ENCODE measurements at places on chromosomes 16 and 17.

GRCh38 chr16:28524681-28525171 lies 14.0 kb downstream of the NUPR1 start:
- DNase-seq = no peak

GRCh38 chr16:85428168-85428898 lies 184.8 kb upstream of the GSE1 start:
- peak; percentile 31 for DNase-seq

- no peak for DNase-seq
Measured at GRCh38 chr16:67254801-67255552, 6.2 kb downstream of the SLC9A5 start.

GRCh38 chr17:51347851-51348584 lies 87.7 kb downstream of the UTP18 start:
- no peak for DNase-seq

DNA sequence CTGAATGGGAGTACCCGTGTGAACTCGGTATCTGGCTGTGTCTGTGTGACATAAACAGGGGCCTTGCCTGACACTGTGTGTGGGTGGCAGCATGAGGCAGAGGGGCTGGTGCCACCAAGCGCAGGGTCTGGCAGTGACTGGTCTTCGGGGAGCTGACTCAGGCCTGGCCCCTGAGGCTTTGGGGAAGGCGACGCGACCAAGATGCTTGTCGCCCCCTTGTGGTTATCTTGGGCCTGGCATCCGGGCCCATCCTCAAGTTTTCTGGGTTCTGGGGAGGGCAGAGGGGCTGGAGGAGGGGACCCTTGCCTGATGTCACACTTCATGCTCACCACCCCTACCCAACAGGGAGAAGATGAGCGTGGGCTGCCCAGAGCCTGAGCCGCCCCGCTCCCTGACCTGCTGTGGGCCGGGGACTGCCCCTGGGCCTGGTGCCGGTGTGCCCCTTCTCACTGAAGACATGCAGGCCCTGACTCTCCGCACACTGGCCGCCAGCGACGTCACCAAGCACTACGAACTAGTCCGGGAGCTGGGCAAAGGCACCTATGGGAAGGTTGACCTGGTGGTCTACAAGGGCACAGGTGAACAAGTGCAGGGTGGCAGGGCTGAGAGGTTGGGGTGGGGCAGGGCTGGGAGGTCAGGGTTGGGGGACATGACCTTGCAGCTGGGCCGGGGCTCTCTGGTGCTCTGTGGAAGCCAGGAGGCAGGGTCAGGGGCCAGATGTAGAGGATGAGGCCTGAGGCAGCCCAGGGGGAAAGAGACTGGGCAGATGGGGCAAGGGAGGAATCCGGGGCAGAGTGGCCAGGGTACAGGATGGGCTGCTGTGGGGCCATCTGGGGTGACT lies 24.9 kb downstream of the SBK1 start:
- peak; percentile 47 for DNase-seq

DNA sequence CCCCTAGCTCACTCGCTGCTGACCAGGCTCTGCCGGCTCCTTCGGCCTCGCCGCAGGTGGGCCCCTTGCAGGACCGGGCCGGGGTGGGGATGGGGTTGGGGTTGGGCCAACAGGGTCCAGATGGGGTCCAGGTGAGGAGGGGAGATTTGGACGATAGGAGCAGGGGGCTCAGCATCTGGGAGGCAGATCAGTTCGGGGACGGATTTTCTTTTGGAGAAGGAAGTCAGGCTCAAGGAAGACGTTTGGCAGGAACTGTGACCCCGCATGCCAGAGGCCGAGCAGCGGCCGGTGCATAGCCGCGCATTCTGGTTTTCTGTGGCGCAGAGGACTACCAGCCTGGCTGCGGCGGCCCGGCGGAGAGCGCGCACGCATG lies 845 bp upstream of the ALDOA start:
- no peak for DNase-seq

DNA sequence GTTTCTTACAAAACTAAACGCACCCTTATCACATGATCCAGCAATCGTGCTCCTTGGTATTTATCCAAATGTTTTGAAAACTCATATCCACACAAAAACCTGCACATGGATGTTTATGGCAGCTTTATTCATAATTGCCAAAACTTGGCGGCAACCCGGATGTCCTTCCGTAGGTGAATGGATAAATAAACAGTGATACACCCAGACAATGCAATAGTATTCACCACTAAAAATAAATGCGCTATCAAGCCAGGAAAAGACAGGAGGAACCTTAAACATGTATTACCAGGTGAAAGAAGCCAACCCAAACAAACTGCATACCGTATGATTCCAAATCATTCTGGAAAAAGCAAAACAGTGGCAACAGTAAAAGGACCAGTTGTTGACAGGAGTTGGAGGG lies 10.0 kb downstream of the SPATA32 start:
- DNase-seq = no peak

DNA sequence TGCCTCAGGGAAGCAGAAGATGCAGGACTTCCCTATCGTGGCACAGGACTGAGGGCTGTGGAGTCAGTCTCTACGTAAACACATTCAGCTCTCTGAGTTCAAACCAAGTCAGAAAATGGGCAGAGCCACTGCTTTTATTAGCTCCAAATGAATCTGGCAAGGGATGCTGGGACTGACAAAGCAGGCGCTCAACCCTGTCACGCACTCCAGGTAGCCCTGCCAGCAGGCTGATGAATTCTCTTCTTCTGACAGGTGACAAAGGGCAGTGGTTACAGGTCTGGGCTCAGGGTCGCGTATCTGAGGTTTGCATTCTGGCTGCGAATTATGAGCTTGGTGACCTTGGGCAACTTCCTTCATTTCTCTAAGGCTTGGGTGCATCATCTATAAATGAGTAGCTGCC lies 9.4 kb downstream of the RPH3AL start:
- DNase-seq = no peak

- no peak for DNase-seq
Measured at GRCh38 chr17:75366432-75366831, 39.0 kb downstream of the GRB2 start.

DNA sequence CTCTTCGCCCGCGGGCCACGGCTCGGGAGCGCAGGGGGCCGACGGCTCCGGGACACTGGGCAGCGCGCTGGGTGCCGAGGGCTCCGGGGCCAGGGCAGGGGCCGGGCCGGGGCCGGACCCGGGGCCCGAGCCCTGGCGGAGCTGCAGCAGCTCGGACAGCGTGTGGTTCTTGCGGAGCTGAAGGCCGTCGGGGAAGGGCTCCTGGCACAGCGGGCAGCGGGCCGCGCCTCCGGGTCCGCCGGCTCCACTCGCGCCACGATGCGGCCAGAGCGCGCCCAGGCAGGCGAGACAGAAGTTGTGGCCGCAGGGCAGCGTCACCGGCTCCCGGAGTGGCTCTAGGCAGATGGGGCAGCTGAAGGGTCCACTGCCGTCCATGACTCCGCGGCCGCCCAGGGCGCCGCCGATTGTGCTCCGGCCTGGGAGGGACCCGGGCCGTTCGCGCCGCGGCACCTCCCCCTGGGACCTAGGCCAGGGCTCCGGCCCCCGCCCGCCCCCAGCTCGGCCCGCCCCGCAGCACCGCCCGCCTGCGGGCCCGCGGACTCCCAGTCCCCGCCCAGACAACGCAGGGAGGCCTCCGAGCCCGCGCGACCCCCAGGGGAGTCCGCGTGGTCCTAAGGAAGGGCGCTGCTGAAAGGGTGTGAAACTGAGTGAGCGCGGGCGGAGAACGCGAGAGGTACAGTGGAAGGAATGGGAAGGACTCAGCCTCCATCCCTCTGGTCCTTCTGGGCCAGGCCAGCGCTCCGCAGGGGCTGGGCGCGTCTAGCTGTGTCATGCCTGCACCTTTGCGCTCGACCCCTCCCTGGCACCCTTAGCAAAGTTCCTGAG lies at the start of gene TRIM47:
Gene TRIM47, minus strand, starts transcription at position 408 of the 825 bp plus-strand sequence. Its CDS starts 33 bp downstream, at position 375.
- DNase-seq = peak; percentile 60

DNA sequence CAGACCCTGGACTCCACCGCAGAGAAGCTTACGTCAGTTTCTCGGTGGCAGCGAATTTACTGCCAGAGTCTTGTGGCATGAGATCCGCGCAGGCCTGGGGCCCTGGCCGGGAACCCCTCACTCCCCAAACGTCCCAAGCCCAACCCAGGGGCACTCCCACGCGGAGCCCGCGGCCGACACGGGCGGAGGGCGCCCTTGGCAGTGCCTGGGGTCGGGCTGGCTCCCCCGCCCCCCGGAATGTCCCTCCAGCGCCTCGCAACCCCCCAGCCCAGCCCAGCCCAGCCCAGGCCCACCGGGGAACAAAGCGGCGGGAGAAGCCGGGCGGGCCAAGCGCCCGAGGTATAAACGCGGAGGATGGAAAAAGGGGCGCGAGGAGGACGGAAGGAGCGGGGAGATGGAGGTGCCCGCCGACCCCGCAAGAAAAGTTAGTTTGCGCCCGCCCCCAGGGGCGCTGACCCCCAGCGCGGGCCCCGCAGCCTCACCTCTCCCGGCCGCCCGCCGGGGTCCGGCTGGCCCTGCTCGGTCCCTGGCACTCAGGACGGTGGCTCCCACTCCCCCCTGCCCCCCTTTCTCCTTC lies 330 bp downstream of the CASKIN2 start:
- no peak for DNase-seq

GRCh38 chr16:15593235-15593634 lies 49.7 kb downstream of the MARF1 start:
- no peak for DNase-seq
